ENCODE measurements at places on chromosomes 7 and 10. TPM values are rescaled to one million over a fixed set of nuclear protein-coding genes. Genes with fewer than 3 reads are reported as not detected.

The CALHM1 gene
- polyA plus RNA-seq: not detected

The IDI1 gene
- polyA plus RNA-seq: 59.7 TPM

- DNase-seq: peak; percentile 59
These were observed 294.7 kb upstream of the PITRM1 start for GRCh38 chr10:3467052-3467951.

DNA sequence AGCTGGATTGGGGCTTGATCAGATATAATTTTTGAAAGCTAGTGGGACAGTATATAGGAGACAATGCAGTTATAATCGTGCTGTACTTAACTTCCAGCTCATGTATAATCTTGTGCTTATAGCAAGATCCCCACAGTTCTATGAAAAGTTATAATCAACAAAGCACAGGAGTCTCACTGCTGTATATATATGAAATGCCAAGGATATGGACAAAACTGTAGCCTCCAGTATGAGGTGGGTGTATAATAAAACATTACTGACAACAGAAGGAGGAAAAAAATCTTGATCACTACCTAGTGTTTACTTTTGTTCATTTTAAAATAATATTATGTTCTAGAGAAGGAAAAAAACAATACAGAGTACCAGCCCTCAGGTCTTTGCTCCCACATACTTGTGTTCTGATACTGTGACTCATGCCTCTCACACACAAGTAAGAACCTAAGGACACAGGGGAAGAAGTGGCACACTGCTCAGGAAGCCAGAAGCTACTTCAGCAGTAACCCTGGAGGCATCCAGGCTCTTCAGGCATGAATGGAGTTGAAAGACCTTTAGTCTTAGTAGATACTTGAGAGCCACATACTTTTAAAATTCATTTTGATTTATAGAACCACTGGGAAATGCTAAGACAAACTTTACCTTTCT lies 265.7 kb upstream of the IMMP2L start:
- no peak for DNase-seq

DNA sequence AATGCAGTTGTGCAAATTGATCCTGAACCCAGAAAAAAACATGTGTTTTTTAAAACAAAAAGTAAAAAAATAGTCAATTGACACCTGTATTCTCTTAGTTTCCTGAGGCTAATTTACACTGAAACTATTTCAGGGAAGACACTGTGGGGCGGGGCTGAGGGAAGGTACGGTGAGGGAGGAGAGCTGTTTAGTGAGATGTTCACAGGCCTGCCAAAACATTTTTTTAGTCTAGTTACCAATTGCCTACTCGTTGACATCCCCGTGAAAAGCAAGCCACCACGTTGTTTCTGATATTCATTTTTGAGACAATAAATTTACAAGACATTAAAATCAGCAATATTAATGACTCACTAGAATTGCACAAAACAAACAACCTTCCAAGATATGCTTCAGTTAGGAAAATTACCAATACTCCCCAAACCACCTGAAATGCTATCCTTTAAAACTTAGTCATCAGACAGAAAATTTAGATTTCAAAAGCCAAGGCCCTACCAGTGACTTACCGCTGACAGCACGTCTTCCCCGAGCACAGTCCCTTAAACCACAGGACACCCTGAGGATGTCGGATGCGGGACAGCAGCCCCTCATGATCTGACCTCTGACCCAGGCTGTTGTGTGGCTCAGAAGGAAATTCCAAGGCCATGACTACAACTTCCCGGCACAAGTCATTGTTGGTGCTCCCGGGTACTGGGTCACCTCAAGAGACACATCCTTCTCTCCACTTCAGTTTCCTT lies 279.2 kb downstream of the PRPF18 start:
- DNase-seq: no peak

- no peak for DNase-seq
These were observed 72.5 kb downstream of the MARCHF5 start for GRCh38 chr10:92363498-92363897.

The CDH23 gene
- polyA plus RNA-seq: 1.1 TPM

- peak; percentile 75 for DNase-seq
These were observed 133.1 kb upstream of the EEPD1 start for GRCh38 chr7:36019980-36020379.

GRCh38 chr7:51366172-51366728 lies 49.6 kb upstream of the COBL start:
- no peak for DNase-seq

The NPSR1 gene
- not detected for polyA plus RNA-seq

The GCC1 gene
- polyA plus RNA-seq: 6.9 TPM

The ADCY1 gene
- polyA plus RNA-seq: 2.9 TPM

- DNase-seq: no peak
These were observed 299.3 kb downstream of the SFMBT2 start for GRCh38 chr10:7111561-7111960.

- DNase-seq: no peak
These were observed 663.2 kb upstream of the ANKRD30A start for GRCh38 chr10:36462194-36462593.

DNA sequence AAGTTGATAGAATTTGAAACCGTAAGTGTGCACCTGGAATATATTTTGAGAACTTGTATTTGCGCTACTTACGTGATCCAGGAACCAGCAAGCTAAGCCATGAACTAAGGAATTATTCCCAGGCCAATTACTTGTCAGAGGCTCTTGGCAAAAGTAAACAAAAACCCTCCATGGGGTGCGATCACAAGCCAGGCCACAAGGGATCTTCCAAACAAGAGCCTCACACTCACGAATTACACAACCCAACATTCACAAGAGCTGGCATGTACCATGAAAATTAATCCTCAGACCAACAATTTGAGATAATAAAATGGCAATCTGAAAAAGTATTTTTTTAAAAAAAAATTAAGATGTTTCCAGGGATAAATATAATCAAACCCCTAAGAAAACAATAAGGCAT lies 467.0 kb upstream of the AKR1E2 start:
- no peak for DNase-seq

The MKX gene
- not detected for polyA plus RNA-seq

DNA sequence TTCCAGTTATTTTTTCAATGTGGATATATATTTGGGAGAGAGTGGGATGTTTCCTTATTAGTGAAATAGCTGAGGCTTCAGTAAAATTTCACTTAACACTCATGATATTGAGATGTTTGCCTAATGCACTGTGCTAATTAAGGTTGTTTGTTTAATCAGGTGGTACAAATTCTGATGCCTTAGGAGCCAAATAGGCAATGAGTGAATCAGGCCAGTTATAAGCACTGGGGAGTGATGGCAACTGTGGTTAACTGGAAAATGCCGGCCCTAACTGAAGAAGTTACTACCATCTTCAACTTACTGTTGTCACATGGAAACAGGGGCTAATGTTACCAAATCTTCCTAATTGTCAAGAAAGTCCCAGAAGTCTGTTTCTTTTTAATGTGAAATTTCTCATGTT lies 32.0 kb downstream of the VCL start:
- no peak for DNase-seq

The CUZD1 gene
- 0.65 TPM for polyA plus RNA-seq

GRCh38 chr7:75905785-75906604 lies 9.0 kb upstream of the POR start:
- DNase-seq: peak; percentile 65

GRCh38 chr7:131385039-131385605 lies 57.4 kb downstream of the MKLN1 start:
- no peak for DNase-seq

GRCh38 chr10:6537770-6538169 lies 42.3 kb downstream of the PRKCQ start:
- DNase-seq: no peak

- no peak for DNase-seq
These were observed 38.8 kb downstream of the OGDH start for GRCh38 chr7:44645254-44645653.

- DNase-seq: peak; percentile 86
These were observed at the start of gene BICC1 for GRCh38 chr10:58512491-58513187. BICC1 (plus strand) TSS chr10:58512872; CDS start chr10:58513144, 272 bp downstream.

DNA sequence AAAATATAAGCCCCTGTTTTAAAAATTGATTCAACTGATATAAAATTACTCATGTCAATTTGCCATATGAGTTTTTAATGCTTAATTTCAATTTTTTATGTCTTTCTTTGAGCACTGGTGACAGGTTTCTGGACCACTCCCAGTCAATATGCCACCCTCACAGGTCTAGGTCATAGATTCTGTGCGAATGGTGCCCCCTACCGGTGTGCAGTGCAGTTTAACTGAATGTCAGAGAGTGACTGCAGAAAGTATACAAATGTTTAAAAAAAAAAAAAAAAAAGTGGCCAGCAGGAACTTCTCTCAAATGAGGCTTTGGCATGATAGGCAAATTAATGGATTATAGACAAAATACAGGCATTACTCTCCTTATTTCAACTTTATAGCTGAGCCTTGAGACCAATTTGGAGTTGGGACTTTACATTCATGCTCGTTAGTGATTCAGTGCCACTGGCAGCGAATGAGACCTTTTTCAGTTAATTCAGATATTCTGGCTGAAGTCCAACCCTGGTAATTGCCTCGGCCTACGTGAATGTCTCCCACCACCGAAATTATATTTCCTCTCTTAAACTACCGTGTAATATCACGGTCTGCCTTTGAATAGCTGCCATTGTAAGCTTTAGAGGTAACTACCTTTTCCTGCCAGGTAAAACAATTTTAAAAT lies 427.6 kb downstream of the PHTF2 start:
- DNase-seq: peak; percentile 56

DNA sequence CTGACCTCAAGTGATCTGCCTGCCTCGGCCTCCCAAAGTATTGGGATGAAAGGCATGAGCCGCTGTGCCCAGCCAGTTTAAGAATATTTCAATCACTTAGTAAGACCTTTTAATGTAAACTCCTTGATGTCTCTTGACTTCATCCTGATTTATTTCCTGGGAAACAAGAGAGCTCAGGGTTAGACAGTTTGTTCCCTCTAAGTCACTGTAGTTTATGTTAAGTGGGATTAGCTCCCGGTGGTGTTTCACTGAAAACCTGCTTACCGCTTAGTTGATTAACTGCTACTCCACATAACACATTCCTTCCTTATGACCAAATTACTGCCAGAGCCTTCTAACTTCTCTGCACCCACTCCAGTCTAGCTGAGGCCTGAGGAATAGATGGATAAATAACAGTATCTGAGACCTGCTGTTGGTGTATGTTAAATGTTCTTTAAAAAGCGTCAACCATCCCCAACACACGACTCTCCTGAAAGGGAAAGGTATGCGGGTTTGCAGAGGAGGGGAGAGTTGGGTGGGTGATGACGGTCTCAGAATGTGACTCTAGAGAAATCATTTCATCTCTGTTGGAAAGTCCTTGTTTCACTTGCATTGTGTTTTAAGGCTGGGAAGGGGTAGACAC lies 48.7 kb downstream of the CREB3L2 start:
- peak; percentile 70 for DNase-seq

DNA sequence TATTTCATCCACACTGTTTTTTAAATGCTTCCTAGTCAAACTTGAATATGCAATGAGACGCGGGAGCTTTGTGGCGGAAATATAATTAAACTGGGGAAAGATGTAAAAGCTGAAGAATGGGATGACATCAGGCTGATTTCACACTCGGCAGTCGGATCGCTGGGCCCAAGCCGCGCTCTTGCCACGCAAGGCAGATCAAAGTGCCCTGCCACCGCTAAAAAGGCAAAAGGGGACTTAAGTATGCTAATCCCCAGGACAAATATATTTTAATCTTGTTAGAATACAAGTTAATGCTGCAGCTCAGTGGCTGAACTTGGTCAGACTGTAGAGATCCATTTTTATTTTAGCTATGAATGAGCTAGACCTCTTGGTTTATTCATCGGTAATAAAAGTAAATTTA lies 13.8 kb downstream of the EN2 start:
- DNase-seq: peak; percentile 61

The FASTK gene
- 116 TPM for polyA plus RNA-seq

- no peak for DNase-seq
These were observed 20.6 kb downstream of the PAPOLB start for GRCh38 chr7:4841007-4841784.

The CLCN1 gene
- not detected for polyA plus RNA-seq

- DNase-seq: no peak
These were observed 33.7 kb upstream of the AQP1 start for GRCh38 chr7:30877993-30878392.

DNA sequence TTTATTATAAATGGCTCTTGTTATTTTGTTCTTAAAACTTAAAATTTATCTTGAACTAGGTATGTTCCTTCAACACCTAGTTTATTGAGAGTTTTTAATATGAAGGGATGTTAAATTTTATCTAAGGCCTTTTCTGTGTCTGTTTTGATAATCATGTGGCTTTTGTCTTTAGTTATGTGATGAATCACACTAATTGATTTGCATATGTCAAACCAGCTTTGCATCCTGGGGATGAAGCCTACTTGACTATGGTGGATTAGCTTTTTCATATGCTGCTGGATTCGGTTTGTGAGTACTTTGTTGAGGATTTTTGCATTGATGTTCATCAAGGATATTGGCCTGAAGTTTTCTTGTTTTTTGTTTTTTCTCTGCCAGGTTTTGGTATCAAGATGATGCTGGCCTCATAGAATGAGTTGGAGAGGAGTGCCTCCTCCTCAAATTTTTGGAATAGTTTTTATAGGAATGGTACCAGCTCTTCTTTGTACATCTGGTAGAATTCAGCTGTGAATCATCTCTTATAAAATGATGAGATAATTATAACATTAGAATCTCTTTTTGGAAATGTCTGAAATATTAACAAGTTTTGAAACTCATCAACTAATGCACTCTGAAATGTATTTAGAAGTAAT lies 78.7 kb upstream of the AGR3 start:
- DNase-seq: no peak

DNA sequence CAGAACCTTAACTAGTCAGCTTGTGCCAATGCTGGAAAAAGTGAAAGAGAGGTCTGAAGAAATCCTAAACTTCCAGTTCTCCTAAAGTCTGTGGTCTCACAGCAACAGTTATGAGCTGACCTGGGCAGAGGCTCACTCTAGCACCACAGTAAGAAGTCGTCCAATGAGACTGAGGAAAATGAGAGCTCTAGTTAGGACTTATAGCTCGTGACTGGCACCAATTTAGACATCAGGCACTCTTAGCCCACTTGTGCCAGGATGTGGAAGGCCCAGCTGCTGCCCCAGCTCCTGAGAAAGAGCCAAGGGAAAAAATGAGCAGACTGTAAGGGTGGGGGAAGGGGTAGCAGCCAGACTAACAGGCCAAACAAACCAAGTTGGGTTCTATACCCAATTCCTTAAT lies 7.6 kb downstream of the MMS19 start:
- DNase-seq: no peak

- peak; percentile 8 for DNase-seq
These were observed 18.7 kb upstream of the CRHR2 start for GRCh38 chr7:30700941-30701340.

The NXPH1 gene
- not detected for polyA plus RNA-seq

DNA sequence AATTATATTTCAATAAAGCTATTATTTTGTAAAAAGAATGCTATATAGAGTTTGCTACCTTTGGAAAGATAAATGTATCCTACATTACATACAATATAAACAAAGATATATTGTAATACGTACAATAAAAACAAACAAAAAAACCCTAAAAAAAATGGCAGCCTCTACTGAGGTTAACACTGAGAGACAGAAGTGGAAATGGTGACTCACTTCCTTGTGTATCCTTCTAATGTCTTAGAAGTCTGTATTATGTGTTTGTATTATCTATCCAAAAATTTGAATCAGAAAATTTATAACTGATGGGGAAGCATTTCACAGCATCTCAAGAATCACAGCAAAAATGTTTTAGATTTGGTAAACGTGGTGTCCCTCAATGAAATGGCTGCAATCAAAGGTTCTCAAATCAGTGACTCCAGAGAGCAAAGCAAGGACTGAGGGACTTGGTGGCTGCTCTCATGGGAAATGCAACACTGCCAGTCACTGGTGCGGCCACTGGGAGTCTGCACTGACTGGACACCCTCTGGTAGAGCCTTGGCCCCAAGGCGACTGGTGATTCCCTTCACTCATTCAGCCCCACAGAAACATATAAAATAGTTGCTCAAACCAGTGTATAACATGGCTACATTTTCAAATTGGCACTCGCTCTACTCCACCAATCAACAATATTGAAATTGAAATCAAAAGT lies 53.8 kb downstream of the PANK1 start:
- no peak for DNase-seq

All from kidney (tissue), 22 donors.